ENCODE measurements at places on chromosomes 2 and 18.

DNA sequence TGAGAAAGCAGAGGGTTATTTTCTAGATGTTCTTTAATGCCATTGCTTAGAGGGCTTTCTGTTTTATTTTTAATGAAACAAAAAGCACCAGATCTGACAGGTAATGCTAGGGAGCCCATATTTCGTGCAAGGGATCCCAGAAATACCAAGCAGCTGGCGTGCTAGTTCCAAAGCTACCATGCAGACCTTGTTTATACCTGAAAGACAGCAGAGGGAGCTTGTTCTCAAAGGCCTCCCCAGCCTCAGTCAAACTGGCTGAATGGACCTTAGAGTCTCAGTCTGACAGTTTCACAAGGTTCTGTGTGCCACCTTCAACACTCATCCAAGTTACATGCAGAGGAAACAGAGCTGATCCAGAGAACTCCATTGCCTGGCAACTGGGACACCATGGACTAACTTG, 48.6 kb downstream of the GALNT14 start:
- no peak for DNase-seq

DNA sequence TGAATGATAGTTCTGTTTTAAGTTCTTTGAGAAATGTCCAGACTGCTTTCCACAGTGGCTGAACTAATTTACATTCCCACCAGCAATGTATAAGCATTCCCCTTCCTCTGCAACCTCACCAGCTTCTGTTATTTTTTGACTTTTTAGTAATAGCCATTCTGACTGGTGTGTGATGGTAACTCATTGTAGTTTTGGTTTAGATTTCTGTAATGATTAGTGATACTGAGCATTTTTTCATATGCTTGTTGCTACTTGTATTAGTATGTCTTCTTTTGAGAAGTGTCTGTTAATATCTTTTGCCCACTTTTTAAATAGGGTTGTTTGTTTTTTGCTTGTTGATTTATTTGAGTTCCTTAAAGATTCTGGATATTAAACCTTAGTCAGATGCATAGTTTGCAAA, 223.7 kb downstream of the SLC4A10 start:
- no peak for DNase-seq

GRCh38 chr2:186572705-186573104, 17.2 kb upstream of the ITGAV start:
- no peak for DNase-seq

DNA sequence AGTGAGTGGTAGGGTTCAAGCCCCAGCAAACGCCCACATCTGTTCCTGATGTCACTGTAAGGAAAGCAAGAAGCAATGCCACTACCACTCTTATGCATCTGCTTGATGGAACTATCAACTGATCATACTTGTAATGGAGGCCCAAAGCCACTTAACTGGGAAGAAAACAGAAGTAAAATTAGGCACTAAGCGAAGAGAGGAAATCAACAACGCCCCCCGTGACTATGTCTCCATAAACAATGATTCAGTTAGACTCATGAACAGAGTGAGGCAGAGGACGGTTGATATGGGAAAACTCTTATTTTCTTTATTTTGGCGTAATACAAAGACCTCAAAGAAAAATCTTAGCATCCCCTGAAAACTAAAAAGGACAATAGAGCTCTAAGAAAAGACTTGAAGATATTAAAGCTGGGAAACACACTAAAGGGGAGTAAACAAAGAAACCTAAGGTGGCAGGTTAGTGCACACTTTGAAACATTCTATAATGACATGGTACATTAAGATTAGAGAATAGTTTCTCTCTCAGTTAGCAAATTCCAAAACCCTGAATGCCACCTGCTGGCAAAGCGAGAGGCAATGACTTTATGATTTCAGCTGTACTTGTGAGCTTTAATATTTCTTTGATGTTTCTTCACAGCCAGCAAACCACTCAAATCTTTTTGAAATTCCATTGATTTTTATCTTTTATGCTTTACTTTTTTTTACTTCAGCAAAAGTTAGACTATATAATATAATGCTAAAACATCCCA, 86.5 kb downstream of the LRP2 start:
- no peak for DNase-seq

- no peak for DNase-seq
These were observed 13.4 kb upstream of the PAX3 start for GRCh38 chr2:222311978-222312738.

DNA sequence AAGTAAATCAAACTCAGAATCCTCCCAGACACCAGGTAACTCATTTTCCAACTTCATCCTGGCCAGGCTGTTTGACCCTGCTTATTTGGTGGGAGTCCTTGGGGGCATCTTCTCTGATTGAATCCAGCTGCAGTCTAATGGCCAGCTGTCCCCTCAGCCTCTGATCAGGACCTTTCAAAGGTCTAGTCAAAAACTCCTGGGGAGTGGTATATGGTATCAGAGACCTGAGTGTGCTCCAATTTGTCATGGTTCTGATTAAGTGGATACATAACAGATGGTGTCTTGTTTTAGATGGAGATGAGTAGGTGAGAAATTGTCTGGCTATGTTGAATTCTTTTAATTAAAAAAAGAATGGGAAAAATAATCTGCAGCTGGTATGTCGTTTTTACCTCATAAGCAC, 842.6 kb upstream of the ACVR2A start:
- DNase-seq: no peak

- DNase-seq: no peak
These were observed 127.5 kb downstream of the LAMA3 start for GRCh38 chr18:23816740-23817139.

- no peak for DNase-seq
These were observed 94.6 kb upstream of the LGALSL start for GRCh38 chr2:64359171-64359891.

- peak; percentile 47 for DNase-seq
These were observed 52.9 kb downstream of the SCG2 start for GRCh38 chr2:223549215-223549614.

GRCh38 chr2:140491876-140492275, 1638.9 kb downstream of the LRP1B start:
- DNase-seq: no peak

DNA sequence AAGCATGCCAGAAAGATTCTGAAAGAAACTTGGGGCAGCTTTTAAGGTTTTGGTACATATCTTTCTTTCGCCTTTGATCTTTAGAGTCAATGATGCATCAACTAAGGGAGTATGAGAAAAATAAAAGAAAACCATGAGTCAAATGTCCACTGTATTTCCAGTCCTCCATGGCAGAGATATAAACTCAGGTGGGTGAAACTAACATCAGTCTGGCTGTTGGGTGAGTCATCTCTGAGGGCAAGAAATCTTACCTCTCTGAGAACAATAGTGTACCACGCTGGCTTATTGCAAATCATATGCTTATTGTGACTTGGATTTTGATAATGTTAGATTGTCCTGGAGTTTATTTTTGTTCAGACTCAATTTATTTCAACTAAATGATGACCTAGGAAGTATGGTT, 521.0 kb downstream of the PLCL1 start:
- DNase-seq: no peak

DNA sequence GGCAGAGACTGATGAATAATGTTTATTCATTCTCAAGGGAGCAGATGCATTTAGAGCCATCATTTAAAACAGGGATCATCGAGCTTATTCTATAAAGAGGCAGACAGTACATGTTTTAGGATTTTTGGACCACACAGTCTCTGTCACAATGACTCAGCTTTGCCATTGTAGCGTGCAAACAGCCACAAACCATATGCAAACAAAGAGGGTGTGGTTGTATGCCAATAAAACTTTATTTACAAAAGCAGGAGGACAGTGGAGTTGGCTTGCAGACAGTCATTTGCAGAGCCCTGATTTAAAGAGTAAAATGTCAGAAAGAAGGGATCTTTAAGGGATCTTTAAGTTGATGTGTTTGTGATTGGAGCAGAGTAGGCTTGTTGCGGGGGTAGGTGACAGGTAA, 51.5 kb downstream of the SMIM21 start:
- DNase-seq: no peak

DNA sequence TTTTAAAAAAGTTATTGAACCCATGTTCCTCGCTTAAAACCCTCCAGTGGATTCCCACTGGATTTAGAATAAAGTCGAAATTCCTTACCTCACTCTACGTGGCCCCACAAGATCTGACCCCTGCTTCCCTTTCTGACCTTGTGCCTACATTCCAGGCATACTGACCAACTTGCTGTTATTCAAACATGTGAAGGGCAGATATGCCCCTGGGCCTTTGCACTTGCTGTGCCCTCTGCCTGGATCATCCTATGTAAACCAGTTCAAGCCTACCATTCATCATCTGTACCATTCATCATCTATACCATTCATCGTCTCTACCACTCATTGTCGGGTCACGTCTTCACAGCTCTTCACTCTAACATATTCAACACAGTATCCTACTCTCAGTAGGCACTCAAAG, 41.3 kb upstream of the LPIN2 start:
- no peak for DNase-seq

DNA sequence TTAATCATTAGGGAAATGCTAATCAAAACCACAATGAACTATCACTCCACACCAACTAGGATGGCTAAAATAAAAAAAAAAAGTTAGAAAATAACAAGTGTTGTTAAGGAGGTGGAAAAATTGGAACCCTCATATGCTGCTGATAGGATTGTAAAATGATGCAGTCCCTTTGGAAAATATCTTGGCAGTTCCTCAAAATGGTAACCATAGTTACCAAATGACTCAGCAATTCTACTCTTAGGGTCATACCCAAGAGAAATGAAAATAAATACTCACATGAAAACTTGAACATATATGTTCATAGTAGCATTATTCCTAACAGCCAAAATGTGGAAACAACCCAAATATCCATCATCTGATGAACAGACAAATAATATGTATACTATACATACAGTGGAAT, 15.7 kb upstream of the ACVR2A start:
- DNase-seq: peak; percentile 66

DNA sequence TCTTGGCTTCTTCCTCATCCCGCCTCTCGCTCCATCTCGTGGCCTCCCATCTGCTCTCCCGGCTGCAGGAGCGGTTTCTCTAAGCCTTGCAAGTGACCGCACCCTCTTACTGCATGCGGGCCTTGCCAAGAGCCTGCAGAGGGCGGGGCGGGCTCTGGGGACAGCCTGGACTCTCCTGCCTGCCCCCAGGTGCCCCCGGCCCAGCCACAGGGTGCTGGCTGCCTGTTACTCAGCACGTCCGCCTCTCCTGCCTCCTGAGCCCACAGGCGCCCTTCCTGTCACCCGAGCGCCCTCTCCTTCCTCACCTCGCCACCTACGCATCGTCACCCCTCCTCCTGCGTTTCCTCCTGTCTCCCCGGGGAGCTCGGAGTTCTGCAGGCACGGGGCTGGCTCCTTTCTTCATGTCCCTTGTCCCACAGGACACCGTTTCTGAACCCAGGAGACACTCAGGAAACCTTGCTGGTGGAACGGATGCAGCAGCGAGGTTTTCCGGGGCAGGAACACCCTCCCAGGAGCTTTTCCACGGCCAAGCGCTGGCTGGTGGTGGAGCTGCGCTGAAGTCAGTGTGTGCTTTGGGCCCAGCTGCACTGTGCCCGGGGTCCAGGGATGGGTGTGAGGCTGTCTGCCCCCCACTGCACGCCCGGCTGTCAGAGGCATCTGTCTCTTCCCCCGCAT, 28.5 kb downstream of the HPCAL1 start:
- no peak for DNase-seq

DNA sequence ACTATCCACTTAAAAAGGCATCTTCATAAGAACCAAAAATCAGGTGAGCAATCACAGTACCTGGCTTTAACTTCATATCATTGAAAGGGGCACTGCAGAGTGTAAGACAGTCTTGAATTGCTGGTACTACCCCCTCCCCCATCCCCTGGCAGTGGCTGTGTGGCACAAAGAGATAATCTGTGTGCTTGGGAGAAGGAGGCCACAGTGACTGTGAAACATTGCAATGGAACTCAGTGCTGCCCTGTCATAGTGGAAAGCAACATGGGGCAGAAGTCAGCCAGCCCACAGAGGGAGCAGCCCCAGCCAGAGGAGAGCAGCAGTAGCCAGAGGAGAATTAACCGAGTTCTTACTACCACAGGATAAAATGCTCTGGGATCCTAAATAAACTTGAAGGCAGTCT, 45.3 kb upstream of the UGP2 start:
- no peak for DNase-seq

DNA sequence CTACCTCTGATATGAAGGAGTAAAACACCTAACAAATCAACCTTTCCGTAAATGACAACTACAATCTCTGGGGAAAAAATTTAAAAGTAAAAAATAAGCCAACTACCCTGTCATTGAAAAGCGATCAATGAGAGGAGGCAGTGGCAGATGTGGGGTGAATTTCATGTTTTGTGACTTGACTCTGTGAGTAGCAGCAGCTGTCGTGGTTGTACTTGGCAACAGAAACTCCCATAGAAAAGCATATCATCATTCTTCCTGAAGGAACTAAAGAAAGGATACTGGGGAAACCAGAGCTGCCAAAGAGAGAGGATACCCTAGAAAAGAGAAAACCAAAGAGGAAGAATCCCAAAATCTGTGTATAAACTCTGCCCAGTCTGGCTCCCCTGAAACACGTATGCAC, 236.4 kb downstream of the TNS1 start:
- DNase-seq: no peak

DNA sequence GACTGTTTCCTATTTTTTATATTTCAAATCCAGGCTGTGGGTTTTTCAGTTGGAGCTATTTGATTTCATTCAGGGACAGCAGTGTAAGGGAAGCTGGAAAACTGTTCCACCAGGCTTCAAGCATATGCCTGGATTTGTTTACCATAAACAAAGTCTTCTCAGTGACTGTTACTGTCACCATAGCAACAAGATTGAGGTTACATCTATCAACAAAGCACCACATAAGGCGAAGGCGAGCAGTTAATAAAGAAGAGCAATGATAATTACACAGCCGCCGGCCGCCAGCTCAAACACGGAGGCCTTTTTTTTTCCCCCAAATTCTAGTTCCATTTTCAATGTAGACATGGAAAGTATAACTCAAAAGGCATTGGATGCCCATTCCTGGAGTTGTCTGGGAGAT, 553.7 kb upstream of the SYT4 start:
- no peak for DNase-seq

DNA sequence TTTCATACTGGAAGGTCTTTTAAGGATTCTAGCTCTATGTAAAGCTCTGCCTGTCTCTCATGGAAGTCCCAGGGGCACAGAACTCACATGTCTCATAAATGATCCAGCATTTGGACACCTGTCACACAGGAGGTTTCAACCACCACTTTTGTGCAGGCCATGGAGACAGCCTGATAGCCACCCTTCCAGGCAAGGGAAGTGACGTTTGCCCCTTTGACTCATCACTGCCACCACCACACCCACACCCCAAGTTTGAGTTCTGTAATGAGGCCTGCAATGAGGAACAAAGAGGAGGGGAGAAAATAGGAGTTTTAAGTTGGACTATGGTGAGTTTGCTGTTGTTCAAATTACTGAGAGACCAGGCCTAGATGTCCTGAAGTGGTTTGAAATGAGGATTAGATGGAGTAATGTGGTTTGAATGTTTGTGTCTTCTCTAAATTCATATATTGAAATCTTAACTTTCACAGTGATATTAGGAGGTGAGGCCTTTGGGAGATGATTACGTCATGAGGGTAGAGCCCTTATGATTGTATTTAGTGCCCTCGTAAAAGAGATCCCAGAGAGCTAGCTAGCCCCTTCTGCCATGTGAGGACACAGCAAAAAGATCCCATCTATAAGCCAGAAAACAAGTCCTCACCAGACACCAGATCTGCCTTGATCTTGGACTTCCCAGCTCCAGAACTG, 175.3 kb upstream of the EPHA4 start:
- no peak for DNase-seq

GRCh38 chr2:46335391-46336282, 38.4 kb downstream of the EPAS1 start:
- DNase-seq: no peak

- no peak for DNase-seq
These were observed 851 bp downstream of the EIF2AK3 start for GRCh38 chr2:88626171-88627054.

GRCh38 chr2:201201371-201201770, 18.4 kb downstream of the CASP10 start:
- no peak for DNase-seq

All from glomerular endothelial cell (primary cell).